ENCODE measurements at places on chromosomes 4 and X. TPM values are rescaled to one million over a fixed set of nuclear protein-coding genes. Genes with fewer than 3 reads are reported as not detected.
A peak's percentile ranks its signal among the peaks of the same experiment; 100 is the strongest.

DNA sequence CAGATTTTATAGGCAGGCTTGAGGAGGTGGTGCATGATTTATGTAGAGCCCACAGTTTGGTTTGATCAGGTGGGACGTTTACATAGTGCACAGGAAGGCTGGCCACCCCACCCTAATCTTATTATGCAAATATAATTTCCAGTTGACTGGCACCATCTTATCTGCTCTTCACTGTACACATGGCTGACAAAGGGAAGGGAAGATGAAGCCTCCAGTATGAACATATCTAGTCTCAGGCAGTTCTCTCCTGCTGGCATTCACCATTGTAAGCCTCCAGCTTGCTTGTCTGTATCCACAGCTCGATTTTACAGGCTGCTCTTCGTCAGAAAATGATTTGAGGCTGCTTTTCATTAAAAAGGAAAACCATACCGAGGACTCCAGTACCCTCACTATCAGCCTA is 278.3 kb downstream of the TECRL start:
- no peak overlapping the region for H3K4me3 ChIP-seq
- no peak overlapping the region for H3K27ac ChIP-seq
- H3K36me3 ChIP-seq: no peaks in the 10 kb centered on the region

DNA sequence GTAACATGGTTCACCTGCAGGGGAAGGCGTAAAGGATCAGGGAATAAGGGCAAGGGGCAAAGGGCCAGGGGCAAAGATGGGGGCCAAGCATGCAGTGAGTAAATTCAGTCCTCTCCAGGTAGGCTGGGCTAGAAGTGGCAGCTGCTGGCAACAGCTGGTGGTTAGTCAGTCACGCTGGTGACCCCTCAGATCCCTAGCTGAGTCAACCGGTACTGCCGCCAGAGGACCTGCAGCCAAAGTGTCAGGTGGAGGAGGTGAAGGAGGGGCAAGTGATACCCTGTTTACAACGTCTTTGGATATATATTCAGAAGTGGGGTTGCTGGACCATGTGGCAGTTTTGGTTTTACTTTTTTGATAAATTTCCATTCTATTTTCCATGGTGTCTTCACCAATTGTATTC is 24.6 kb upstream of the NAP1L2 start:
- DNase-seq: no peak
- H3K27me3 ChIP-seq: no peaks in the 10 kb centered on the region
- H3K27ac ChIP-seq: no peak overlapping the region
- H3K4me1 ChIP-seq: no peaks in the 10 kb centered on the region
- no peaks in the 10 kb centered on the region for H3K36me3 ChIP-seq

DNA sequence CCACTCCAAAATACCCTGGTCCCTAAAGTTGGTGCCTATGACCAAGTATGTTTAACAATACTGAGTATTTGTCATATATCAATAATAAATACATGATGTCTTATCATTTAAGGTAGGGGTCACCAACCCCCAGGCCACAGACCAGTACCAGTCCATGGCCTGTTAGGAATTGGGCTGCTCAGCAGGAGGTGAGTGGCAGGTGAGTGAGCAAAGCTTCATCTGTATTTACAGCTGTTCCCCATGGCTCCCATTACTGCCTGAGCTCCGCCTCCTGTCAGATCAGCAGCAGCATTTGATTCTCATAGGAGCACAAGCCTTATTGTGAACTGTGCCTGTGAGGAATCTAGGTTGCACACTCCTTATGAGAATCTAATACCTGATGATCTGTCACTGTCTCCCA is 126.2 kb downstream of the HNRNPD start:
- DNase-seq: no peak
- no peaks in the 10 kb centered on the region for H3K36me3 ChIP-seq
- H3K27ac ChIP-seq: no peak overlapping the region
- H3K4me1 ChIP-seq: no peaks in the 10 kb centered on the region

DNA sequence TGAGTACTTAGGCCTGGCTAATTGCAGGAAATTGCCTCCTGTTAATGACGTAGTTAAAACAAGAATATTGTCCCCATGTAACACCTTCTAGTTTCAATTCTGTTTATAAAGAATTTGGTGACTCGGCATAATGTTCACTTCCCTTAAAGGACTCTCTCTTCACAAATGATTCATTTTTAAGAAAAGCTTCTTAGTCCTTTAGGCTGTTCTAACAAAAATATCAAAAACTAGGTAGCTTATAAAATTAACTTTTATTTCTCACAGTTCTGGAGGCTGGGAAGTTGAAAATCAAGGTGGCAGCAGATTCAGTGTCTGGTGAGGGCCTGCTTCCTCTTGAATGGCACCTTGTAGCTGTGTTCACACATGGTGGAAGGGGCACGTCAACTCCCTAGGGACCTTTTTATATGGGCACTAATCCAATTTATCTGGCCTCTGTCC is 23.8 kb downstream of the COL25A1 start:
- no peak overlapping the region for H3K27ac ChIP-seq
- H3K27me3 ChIP-seq: no peaks in the 10 kb centered on the region

DNA sequence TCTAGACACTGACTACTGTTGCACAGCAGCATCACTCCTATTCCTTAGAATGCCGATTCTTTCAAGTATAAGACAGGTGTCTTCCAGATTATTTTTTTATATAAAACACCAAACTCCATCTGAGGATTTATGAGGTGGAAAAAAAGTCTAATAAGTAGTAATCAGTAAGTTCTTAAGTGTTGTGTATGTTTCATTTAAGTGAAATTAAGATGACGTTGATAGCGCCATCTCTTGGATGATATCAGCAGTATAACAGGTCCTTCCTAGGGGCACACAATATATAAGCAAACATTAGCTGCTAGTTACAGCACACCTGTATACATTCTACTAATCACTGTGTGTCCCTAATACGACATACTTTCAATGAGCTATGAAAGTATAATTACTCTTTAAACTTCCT is 99.6 kb upstream of the STS start:
- H3K36me3 ChIP-seq: no peaks in the 10 kb centered on the region
- no peak for DNase-seq
- H3K27me3 ChIP-seq: no peaks in the 10 kb centered on the region
- no peak overlapping the region for H3K27ac ChIP-seq

DNA sequence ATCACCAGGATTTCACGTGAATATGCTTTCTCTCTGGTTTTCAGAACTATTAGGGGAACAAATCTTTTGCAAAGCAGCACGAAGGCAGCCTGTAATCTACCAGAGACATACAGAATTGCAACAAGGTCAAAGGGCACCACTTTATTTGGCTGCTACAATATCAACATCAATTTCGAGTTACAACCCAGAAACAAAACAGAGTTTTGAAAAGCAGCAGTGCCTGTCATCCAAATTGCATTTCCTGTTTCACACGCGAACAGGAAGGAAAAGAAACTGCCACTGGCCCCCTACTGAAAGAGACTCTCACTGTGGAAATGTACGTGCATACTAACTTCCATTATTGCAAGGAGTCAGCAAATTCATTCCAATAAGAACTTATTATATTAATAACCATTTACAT is 17.1 kb upstream of the C1QTNF7 start:
- H3K4me1 ChIP-seq: no peaks in the 10 kb centered on the region
- DNase-seq: peak; percentile 27
- no peaks in the 10 kb centered on the region for H3K36me3 ChIP-seq
- H3K27me3 ChIP-seq: no peaks in the 10 kb centered on the region
- H3K4me3 ChIP-seq: no peak overlapping the region

DNA sequence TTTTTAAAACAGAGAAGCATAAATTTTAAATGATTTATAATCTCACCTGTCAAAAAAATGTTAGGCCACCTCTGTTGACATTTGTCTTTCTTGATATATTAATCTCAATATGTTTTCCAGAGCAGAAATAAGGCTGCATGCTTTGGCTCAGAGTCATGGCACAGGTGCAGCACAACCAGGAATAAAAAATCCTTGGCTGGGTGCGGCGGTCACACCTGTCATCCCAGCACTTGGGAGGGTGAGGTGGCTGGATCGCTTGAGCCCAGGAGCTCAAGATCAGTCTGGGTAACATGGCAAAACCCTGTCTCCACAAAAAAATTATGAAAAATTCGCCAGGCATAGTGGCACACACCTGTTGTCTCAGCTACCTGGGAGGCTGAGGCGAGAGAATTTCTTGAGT is 18.1 kb downstream of the CPLX1 start:
- H3K4me3 ChIP-seq: no peak overlapping the region
- H3K36me3 ChIP-seq: no peaks in the 10 kb centered on the region
- no peaks in the 10 kb centered on the region for H3K27me3 ChIP-seq

OSTC gene
- total RNA-seq: 32.2 TPM

FABP2 gene
- total RNA-seq: 130 TPM

ASMT gene
- not detected for total RNA-seq

- H3K27me3 ChIP-seq: no peaks in the 10 kb centered on the region
- no peaks in the 10 kb centered on the region for H3K4me1 ChIP-seq
- no peak for DNase-seq
- no peaks in the 10 kb centered on the region for H3K36me3 ChIP-seq
These were observed 254.2 kb downstream of the NAF1 start for GRCh38 chr4:162912482-162912881.

GRCh38 chr4:24248674-24249630 is 335.4 kb downstream of the DHX15 start:
- H3K27me3 ChIP-seq: no peaks in the 10 kb centered on the region
- H3K4me3 ChIP-seq: no peak overlapping the region
- DNase-seq: no peak
- no peaks in the 10 kb centered on the region for H3K36me3 ChIP-seq

GRCh38 chr4:185590982-185591381 is 55.7 kb upstream of the PDLIM3 start:
- DNase-seq: no peak
- no peak overlapping the region for H3K27ac ChIP-seq
- H3K4me3 ChIP-seq: no peak overlapping the region
- no peaks in the 10 kb centered on the region for H3K36me3 ChIP-seq

GRCh38 chr4:81604683-81605218 is 133.0 kb upstream of the RASGEF1B start:
- H3K27me3 ChIP-seq: no peaks in the 10 kb centered on the region
- no peak overlapping the region for H3K4me3 ChIP-seq
- H3K36me3 ChIP-seq: no peaks in the 10 kb centered on the region
- H3K27ac ChIP-seq: no peak overlapping the region
- no peak for DNase-seq
- H3K4me1 ChIP-seq: peaks cover 12% of the 10 kb centered on the region

GLRA2 gene
- not detected for total RNA-seq

DNA sequence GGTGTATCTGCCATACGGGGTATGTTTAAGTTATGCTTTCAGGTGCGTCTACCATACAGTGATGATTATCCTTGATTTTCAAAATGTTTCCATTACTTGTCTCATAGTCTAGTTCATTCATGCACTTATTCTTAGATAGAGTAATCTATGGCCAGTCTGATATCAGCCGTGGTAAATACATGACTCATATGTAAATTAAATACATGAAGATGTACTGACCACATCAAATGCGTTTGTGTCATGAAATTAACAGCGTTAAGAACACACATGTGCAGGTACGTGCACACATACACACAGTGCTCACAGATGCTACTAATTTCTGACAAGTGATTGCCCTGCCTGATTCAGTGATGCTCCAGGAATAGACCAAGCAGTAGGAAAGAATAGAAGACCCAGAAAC is 75.2 kb upstream of the EXOC1L start:
- H3K36me3 ChIP-seq: no peaks in the 10 kb centered on the region
- no peak overlapping the region for H3K4me3 ChIP-seq
- DNase-seq: no peak
- H3K27ac ChIP-seq: no peak overlapping the region

- no peaks in the 10 kb centered on the region for H3K4me1 ChIP-seq
- H3K27ac ChIP-seq: no peak overlapping the region
- DNase-seq: no peak
- H3K36me3 ChIP-seq: no peaks in the 10 kb centered on the region
- no peaks in the 10 kb centered on the region for H3K27me3 ChIP-seq
These were observed 255.1 kb upstream of the KCNIP4 start for GRCh38 chr4:22203711-22204011.

DNA sequence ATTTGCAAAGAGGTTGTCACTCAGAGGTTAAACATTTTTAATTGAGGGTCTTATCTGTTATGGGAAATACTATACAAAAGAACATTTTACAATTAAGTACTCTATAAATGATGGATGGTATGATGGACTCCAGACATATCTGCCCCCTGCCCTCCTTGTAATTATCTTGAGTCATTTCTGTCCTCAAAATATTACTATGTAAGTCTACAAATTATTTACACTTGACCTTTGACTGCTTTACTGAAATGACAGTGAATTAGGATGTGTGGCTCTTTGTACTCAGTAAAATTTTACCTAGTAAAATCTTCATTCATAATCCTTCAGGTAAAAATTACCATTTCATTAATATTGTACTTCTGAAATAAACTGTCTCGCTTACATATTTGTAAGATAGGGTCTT is 46.5 kb downstream of the USP9X start:
- H3K36me3 ChIP-seq: peaks cover 19% of the 10 kb centered on the region
- no peak for DNase-seq
- no peak overlapping the region for H3K27ac ChIP-seq
- H3K4me1 ChIP-seq: peaks cover 7% of the 10 kb centered on the region

Data from Peyer's patch (tissue), 4 donors.